Ureter (tissue), 1 donor: ENCODE measurements at places on chromosomes 1 and 21.

GRCh38 chr1:173475564-173476196, 1.5 kb upstream of the PRDX6 start:
- no peak for DNase-seq

DNA sequence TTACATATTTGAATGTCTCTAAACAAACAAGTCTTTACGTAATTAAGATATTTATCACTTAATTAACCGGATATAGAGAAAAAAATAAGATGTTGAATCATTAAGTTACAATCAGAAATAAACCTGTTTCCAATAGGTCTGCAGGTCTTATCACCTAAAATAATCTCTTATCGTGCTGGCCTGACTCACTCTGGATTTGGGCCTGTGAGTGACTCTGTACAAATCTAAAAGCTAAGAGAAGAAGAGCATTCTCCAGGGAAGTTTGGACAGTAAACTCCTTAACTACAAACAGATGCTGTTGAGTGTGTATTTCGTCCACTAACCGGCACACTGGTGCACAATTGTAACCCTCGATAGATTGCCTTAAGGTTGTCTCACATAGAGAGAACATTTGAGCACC, 25.3 kb downstream of the CEP104 start:
- no peak for DNase-seq

DNA sequence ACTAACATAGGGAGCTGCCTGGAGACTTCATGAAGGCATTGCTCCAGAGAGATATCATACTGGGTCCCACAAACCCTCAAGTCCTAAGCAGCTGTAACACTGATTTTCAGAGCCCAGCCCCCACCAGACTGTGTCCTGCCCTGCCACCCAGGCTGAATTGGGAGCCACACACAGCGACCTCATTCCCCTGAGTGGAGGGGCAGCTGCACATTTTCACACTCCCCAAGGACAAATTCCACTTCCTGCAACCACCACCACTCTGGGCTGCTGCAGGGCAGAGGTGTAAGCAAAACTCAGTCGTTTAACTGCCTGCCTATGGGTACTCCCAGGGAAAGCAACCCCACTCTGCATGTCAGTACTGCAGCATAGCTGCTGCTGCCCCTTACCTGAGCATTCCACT, 19.8 kb downstream of the DTL start:
- no peak for DNase-seq

- no peak for DNase-seq
Observed at GRCh38 chr1:2554621-2555387, 1.4 kb upstream of the TNFRSF14 start.

GRCh38 chr1:155085504-155086127, 7.0 kb downstream of the EFNA3 start:
- peak; percentile 87 for DNase-seq

- no peak for DNase-seq
Observed at GRCh38 chr1:22210176-22210575, 67.3 kb upstream of the WNT4 start.

GRCh38 chr1:204692325-204692840, 6.8 kb upstream of the LRRN2 start:
- no peak for DNase-seq

DNA sequence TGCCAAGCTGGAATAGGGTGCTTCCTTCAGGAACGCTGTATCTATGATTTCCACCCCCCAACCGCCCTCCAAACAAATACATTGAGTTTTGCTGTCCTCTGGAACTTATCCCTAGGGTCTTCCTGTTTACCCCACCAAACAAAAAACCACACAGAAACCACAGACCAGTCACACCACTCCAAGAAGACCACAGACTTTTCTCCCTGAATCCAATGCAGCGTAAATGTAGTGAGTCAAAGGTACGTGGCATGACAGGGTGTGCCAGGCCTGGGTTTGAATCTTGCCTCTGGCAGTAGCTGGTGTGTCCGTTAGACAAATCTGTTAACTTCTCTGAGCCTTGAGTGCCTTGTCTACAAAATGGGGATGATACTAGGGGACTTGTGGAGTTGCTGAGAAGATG, 27.8 kb downstream of the ASAP3 start:
- DNase-seq, result no peak

GRCh38 chr1:73979684-73980083, 218.3 kb downstream of the LRRIQ3 start:
- DNase-seq, result no peak

DNA sequence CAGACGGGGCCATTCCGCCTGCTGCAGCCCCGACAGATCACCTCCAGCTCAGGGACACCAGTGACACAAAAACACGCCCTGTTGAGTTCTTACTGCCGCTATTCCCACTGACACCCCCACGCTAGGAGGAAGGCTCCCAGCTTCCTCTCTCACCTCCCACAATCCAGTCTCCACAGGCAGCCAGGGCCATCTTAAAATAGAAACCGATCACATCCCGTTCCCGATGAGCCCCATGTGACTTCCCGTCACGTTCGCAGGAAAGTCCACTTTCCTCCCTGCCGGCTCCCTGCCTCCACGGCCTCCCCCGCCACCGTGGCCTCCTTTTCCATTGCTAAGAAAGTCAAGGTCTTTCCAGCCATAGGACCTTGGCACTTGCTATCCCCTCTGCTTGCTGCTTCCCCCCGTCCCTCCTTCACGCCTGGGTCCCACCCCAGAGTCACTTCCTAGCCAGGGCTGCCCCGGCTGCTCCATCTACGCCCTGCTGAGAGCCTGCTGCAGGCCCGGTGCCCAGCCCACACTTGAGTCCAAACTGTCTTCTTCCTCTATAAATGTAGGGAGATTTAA, 24.0 kb upstream of the DDOST start:
- no peak for DNase-seq

DNA sequence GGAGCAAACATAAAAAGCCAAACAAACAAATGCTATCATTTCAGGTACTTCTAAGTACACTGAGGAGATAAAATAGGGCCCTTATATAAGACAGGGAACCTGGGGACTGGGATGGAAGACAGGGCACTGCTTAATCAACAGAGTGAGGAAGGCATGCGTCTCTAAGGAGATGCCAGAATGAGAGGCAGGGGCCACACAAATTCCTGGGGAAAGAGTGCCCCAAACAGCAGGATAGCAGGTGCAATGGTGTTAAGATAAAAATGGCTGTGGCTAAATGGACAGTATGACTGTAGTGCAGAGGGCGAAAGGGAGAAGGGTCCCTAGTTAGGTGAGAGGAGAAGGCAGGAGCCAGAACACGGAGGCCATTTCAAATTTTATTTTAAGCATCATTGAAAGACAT, 113.9 kb downstream of the ZBTB18 start:
- DNase-seq, result no peak

- no peak for DNase-seq
Observed at GRCh38 chr1:201310251-201310985, 27.1 kb downstream of the PKP1 start.

- no peak for DNase-seq
Observed at GRCh38 chr1:5814046-5814619, 178.1 kb downstream of the NPHP4 start.

DNA sequence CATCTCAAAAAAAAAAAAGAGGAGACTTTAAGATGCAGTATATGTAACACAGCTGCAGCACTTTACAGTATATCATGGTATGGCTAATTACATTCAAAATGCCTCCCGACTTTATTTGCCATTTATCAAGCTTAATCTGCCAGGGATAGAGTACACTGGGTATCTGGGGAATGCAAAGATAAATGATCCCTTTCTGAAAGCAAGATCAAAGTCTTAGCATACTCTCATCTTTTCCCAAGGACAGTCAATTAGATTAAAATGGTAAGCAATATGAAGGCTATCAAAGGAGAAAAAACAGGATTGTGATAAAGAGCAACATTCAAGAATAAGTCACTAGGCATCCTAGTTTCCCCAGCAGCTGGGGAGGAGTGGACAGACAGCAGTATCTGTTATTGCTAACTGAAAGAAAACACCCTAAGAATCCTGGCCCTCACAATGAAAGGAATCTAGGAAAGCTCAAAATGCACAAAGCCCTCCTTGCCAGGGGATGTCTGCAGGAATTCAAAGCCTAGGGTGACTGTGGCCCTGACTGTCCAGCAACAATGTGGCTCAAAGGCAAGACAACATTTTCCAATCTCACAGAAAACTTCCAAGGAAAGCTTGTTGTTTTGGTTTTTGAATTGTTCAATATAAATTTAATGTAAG, 56.7 kb upstream of the RAP1GAP start:
- no peak for DNase-seq
